ENCODE measurements at places on chromosomes 2 and 18.

DNA sequence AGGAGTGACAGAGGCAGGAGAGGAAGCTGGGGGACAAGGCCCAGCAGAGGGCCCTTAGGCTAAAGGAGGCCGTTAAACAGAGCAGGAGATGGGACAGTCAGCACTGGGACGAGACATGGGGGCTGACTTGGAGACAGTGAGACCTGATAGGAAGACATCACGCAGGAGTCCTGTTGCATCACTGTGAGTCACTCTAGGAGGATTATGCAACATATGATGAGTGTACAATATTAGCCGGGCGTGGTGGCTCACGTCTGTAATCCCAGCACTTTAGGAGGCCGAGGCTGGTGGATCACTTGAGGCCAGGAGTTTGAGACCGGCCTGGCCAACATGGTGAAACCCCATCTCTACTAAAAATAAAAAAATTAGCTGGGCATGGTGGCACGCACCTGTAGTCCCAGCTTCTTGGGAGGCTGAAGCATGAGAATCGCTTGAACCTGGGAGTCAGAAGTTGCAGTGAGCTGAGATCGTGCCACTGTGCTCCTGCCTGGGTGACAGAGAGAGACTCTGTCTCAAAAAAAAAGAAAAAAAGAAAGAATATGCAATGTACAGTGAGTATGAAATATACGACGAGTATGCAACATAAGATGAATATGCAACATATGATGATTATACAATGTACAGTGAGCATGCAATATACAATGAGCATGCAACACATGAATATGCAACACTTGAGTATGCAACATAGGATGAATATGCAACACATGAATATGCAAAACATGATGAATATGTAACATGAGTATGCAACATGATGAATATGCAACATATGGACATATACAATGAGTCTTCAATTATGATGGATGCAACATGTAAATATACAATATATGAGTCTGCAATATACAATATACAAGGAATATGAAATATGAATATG, 83.3 kb upstream of the ID2 start:
- DNase-seq, result no peak

DNA sequence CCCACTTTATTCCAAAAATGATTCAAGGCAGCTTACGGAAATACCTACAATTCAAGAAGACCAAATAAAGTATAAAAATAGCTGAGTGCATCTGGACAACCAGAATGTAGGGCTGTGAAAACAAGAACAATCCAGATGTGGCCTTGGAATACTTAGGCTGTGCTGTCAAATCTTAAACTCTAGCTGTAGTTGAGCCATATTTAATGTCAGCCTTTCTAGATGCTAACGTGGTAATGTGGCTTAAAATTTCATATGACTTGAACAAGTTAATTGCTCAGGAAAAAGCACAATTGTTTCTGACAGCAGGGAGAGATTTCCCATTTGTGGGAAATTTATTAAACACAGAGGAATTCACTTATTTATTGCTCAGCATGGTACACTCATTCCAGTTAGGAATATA, 14.6 kb upstream of the NAPG start:
- no peak for DNase-seq

DNA sequence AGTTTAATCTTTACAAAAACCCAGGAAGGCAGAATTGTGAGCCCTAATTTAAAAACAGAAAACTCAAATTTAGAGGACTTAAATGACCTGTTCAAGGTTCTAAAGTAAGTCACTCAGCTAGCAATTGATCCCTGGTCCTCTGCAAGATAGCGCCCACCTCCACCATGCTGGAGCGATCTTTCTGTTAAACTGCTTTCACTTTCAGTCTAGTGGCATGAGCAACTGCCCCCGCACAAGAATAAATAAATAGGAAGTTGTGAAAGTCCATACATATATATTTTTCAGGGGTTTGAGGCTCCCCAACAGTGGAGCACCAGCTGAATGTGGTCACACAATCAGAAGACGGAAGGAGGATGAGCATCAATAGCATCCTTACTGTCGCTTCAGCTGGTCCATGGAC, 217.9 kb downstream of the NAPG start:
- DNase-seq, result no peak

DNA sequence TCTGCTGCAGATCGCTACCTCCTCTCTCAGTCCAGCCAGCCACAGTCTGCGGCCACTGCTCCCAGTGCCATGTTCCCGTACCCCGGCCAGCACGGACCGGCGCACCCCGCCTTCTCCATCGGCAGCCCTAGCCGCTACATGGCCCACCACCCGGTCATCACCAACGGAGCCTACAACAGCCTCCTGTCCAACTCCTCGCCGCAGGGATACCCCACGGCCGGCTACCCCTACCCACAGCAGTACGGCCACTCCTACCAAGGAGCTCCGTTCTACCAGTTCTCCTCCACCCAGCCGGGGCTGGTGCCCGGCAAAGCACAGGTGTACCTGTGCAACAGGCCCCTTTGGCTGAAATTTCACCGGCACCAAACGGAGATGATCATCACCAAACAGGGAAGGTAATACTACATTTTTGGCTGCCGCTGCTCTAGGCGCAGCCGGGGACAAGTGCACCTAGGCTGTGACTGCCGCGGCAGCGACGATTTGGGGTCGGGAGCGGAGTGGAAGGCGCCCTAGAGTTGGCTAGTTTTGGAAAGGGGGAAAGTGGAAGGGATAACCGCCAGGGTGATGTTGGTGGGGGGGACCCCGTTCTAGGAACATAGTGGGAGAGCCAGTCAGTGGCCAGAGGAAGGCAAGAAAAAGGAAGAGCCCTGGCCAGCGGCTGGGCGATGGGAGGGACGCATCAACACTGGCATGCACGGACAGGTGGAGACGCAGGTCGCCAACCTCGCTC, 776 bp downstream of the TBR1 start:
- DNase-seq, result no peak

GRCh38 chr2:28347596-28347995, 45.1 kb upstream of the FOSL2 start:
- no peak for DNase-seq

DNA sequence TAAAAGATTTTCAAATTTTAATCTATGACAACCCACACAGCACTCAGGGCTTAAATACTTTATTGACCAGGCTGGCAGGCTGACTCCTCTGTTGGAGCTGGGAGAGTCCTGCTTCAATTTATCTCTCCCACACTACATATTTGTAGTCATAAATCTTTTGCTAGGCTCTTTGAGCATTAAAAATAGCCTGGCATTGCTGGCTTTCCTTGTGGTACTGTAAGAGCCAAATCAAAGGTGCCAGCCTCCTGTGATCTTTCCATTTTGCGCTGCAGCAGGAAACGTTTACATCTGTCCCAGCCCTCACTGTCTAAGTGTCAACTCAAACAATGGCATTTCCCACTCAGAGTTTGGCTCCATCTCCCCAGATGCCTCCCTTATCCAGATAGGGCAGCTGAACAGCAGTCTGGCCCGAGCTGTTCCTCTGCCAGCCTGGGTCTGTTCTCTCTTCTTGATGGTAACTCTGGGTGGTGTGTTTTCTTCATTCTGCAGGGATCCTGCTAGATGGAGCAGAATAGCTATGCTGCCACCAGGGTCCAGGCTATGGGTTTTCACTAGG, 62.1 kb downstream of the LRRTM1 start:
- no peak for DNase-seq

GRCh38 chr2:144835634-144836350, 315.9 kb upstream of the ZEB2 start:
- no peak for DNase-seq

DNA sequence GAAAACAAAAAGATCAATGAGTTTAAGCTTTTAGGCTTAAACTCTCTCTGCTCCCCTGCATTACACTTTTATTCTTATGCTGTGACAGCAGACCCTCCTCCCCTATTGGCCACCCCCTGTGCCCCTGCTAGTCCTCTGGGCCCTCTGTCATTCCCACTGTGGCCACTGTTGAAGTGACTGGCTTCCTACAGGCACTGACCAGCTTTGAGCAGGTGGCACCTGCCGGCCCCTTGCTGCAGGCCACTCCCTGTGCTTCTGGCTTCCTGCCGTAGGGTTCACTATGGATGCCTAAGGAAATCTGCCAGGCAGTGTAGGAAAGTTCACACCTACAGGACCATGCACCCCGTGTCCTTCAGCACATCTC, 156.5 kb upstream of the L3MBTL4 start:
- DNase-seq, result no peak

DNA sequence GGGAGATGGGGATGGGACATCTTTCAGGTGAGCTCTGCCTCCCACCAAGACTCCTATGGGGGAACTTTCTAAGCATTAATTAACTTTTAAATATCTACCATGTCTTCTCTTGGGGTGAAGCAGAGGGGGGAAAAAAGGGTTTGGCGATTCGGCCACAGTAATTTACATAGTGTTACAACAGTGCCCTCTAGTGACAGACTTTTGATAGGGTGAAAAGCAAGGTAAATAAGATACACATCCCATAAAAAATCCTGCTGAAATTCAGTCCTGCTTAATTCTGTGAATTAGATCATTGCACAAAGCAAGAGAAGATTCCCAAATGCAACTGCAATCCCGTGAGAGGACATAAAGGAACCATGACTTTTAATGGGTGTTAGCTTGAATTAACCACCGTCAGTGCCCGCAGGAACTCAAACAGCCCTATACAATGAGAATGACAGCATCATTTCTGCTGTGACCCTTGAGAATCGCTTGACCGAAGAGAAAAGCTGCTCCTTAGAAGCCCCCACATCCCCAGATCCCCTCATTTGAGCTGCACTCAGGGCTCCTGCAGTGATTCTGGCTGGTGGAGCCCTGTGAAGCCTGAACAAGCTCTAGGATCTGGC, 32.8 kb downstream of the FAM124B start:
- DNase-seq, result no peak

DNA sequence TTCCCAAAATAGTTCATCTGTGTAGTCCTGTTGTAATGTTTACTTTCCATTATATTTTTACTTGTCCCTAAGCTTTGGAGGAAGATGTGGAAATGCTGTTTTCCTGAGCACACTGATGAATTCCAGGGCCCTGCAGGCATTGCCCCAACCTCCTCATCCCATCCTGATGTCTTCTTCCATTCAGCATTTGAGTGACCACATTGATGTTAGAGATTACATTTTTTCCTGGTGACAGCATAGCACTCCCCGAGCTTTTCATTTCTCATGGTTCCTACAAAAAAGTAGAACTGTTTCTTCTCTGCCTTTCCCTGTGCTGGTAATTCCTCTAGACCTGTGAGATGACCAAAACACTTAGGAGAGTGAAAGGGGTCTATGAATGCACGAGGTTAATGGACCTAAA, 4.8 kb downstream of the IL36A start:
- no peak for DNase-seq

Data from NCI-H2081 treated with DMSO at 0.1 percent for 48 hours (cell line).